Astrocyte of the cerebellum (primary cell): ENCODE measurements at places on chromosomes 12 and 14.

DNA sequence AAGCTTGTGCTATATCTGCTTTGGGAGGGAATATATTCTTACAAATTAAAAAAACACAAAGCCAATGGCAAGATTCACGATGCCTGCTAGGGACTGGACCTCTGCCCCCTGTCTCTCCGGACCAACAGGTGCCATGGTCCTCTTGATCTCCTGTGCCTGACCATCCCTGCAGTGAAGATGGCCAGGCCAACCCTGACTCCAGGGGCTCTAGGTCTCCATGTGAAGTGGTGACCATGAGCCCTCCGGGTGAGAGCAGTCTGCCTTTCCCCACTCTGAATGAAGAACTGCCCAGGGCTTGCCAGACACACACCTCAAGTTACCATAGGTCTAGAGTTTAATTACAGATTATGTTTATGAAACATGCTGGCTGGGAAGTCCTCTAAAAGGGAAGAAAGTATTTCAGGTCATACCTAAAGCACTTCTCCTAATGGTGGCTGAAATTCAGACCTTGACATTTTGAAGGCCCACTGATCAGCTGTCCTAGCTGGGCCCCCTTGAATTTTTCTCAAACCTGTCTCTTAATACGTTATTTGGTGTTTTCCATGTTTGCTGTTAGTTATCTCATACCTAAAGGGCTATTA is 1.4 kb downstream of the ARHGDIB start:
- DNase-seq, result no peak

- no peak for DNase-seq
Measured at GRCh38 chr12:69739287-69740191, 879 bp downstream of the RAB3IP start.

GRCh38 chr12:120350576-120351350 is 18.2 kb downstream of the MSI1 start:
- no peak for DNase-seq

- DNase-seq, result no peak
Measured at GRCh38 chr14:48686650-48687049, 899.5 kb downstream of the RPS29 start.

GRCh38 chr14:43687921-43688320 is 819.2 kb downstream of the FSCB start:
- DNase-seq, result peak; percentile 9

- no peak for DNase-seq
Measured at GRCh38 chr12:111201036-111201435, 167.9 kb downstream of the PHETA1 start.

DNA sequence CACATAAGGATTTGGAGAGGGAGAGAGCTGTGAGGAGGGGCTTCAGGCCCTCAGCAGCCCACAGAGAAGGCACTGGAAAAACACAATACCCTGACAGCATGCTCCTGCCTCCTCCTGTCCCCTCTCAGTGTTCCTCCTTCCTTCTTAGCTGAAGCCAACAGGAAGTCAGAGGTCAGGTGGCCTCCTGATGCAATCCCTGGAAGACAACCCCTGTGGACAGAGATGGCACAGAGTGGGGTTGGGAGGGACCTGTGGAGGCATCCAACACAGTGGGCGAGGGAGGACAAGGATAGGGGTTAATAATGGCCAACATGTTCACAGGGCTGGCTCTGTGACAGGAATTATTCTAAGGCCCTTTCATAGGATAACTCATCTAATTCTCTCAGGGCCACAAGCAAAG is 15.4 kb upstream of the IFI27L2 start:
- DNase-seq, result no peak

DNA sequence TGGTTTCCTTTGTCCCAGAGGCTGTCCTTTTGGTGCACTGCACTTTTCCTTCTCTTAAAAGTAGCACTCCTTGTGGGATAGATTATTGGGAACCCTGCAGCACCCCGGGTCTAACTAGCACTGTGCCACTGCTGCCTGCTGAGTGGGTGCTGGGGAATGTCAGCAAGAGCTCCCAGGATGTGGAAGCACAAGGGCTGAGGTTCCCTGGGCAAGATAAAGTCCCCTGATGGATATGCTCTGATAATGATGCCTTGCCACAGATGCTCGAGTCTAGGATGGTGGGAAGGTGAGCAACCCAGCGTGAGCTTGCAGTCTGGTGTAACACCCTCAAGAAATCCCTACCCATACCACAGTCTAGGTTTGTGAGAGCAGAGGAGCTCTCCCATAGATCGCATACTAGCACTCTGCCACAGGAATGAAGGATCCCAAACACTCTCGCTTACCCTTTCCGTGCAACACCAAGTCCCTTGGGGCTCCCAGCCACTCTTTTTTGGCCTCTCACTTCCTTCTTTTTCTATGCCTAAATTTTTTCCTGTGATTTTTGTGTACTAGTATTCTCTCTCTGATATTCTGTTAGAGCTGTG is 32.6 kb downstream of the USP15 start:
- no peak for DNase-seq

- DNase-seq, result no peak
Measured at GRCh38 chr12:94535510-94535921, 75.8 kb upstream of the CEP83 start.

- DNase-seq, result no peak
Measured at GRCh38 chr14:56358275-56358674, 221.3 kb upstream of the TMEM260 start.

DNA sequence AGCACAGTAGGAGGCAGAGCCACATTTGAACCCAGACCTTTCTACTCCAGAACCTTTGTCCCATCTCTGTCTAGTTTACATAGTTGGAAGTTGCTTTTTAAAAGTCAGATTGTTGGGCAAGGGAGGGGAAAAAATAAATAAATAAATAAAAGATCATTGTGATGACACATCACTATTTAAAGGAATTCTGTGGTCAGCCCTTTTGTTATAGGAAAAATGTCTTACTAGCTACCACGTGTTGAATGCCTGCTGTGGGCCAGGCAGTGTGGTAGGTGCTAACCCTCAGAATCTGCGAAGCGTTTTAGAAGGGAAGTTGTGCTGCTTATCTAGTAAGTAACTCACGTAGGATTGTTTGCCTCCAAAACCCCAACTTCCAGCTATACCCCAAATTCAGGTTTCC is 62.3 kb downstream of the BHLHE41 start:
- DNase-seq, result peak; percentile 70

DNA sequence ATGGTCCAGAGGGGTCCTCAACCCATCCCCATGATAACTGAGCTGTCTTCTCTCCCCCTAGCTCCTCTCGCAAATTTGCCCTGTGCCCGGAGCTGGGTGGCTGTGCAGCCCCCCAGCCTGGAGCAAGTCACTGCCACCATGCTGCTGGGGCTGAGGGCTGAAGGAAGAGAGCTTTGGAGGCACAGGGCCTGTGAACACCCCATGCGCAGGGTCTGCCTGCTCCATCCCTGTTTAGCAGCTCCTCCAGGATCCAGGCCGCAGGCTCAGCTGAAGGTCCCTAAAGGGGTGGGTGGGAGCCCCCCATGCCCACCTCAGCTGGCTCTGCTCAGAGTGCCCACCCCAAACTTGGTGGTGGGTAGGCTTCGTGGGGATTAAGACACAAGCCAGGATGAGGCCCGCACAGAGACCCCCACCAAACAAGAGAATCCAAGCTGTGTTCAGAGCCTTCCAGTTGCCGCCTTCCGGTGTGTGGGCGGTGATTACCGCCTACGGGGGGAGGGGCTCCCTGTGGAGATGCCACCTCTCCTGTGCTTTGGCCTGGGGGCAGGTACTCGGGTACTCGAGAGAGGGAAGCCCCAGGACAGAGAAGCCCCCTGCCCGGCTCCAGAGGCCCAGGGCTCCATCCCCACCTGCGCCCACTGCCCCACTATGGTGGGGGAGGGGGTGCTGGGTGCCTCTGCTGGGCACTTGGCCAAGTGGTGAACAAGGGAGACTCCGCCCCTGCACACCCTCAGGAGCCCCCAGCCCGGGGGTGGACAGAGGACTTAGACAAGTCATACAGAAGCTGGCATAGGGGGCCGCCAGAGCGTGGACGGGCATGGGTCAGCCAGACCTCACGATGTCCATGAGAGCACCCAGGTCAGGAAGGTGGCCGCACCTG is 1.4 kb upstream of the JAG2 start:
- no peak for DNase-seq

- no peak for DNase-seq
Measured at GRCh38 chr14:99548255-99548654, 55.8 kb downstream of the CCDC85C start.

GRCh38 chr14:53695692-53696214 is 260.9 kb downstream of the BMP4 start:
- DNase-seq, result no peak

- DNase-seq, result no peak
Measured at GRCh38 chr12:93573552-93574223, 1.2 kb downstream of the SOCS2 start.

DNA sequence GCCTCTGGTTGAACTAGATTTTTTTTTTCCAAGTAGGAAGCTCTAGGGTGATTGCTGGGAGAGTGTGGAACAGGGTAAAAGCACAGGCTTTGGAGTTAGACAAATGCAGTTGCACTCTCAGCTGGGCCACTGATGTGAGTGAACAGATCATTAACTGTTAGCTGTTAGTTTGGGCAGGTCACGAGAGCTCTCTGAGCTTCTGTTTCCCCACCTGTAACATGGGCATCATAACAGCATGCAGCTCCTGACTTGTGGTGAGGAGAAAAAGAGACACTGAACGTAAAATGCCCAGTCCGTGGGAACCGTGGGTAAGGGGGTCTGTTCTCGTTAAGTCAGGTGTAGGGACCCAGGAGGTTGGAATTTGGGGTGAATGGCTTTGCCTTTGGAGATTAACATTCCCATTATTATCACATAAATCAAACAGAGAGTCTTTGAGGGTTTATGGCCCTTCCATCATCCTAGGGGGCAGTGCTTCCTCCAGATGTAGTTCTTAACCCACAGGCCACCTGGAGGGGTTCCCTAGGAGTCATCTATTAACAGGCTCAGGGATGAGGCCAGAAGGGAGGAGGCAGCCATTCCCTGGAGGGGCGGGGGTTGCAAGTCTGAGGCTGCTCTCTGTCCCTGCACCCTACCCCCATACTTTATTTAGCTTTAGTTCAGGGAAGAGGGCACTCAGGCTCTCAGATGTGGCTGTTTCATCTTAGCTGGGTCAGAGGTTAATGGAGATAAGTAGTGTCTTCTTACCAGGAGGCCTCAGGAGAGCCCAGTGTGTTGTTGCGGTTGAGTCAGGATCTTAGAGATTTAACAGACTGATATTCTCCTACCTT is 135.2 kb downstream of the DACT1 start:
- no peak for DNase-seq

GRCh38 chr12:94553130-94553519 is 93.5 kb upstream of the CEP83 start:
- DNase-seq, result peak; percentile 49

DNA sequence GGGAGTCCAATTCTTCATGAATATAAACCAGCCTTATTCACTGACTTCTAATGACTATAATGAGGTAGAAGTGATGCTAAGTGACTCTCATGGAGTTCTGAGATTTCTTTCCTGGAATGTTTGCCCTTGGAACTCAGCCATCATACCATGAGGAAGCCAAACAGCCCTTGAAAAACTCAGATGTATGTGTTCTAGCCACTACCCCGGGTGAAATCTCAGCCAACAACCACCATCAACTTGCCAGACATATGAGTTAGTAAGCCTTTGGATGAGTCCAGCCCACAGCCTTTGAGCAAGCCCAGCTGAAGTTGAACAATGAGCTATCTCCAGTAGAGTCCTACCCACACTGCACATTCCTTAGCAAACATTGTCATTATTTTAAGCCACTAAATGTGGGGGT is 149.5 kb downstream of the SLC6A15 start:
- peak; percentile 84 for DNase-seq

DNA sequence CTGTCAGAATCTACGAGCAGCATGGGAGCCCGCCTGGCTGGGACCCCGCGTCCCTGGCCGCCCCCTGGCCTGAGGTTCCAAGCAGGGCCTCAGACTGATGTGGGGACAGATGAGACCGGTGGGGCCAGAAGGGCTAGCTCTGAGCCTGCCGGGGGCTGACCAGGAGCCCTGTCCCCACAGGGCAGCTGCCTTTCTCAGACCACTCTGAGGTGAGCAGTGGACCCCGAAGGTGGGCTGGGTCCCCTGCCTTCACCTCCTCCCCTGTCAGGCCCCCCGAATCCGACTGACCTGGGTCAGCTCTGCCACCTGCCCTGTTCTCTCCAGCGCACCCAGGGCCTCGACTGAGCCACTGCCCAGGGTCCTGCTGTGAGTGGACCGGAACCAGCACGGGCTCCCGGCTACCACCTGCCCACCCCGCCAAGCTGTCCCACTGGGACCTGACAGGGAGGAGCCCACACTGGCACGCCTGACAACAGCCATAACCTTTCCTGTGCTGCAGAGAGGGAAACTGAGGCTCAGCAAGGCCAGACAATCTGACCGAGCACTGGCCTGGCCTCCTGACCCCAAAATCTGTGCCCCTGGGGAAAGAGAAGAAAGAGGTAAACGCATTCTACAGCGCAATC is 29.7 kb upstream of the TMEM179 start:
- DNase-seq, result no peak
